ENCODE measurements at places on chromosomes 3 and 15.

- no peak for DNase-seq
These were observed 17.1 kb upstream of the VILL start for GRCh38 chr3:37973246-37974054.

DNA sequence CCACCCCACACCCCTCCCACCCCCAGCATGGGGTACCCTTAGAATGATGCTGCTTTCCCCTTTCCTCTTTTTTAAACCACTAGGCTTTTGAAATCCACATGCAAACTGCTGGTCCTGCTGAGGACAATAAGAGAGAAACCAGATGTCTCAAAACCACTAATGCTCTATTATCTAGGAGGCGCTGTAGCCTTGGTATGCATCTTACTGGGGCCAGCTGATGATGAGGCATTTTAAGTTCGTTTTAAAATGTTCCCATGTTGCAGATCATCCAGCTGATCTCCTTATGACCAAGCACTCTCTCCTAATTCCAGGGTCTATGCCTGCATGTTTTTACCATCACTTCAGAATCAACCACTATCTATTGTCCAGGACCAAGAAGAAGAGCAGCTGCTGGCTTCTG is 1.3 kb downstream of the NME9 start:
- no peak for DNase-seq

DNA sequence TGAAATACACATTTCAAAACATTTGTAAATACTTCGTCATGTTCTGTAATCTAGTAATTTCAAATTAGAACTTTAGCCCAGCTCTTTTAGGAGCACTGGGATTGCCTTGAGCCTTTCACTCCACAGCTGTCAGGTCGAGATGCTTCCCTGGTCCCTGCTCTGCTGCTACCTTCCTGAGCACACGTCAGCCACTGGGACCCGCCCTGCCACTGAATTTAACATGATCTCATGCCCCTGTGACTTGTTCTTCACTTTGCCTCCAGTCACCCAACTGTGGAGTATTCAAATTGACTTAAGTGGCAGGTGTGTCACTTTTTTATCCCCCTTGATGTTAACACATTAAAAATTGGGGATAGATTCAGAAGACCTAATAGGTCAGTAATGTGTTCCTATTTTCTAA is 3.3 kb downstream of the ARRDC4 start:
- no peak for DNase-seq

- DNase-seq = no peak
These were observed 781.5 kb downstream of the TBL1XR1 start for GRCh38 chr3:176415661-176416295.

DNA sequence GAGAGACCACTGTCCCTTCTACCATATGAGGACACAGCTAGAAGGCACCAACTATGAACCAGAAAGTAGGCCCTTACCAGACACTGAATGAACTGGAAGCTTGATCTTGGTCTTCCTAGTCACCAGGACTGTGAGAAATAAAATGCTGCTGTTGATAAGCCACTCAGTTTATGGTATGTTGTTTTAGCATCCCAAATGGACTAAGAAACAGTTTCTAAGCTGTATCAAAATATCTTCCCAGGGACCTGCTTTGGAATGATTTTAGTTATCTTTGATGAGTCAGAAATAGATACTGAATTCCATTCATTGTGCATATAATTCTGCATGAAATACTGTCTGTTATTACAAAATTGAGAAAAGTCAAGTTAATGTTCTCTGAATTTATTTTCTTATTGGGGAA is 18.6 kb downstream of the WDR76 start:
- DNase-seq = no peak

GRCh38 chr15:51750792-51751696 is at the start of gene TMOD2:
Gene TMOD2, plus strand, starts transcription at chr15:51751597. Its CDS starts 14,845 bp downstream, at chr15:51766442.
- peak; percentile 29 for DNase-seq

All from activated T-helper 1 cell treated with anti-CD3 and anti-CD28 coated beads, Interleukin-12 subunit alpha, Interleukin-12 subunit beta, Interleukin-2, Interleukin-4 antibody, amounts not matched to agents 30 ng/mL and 10 ng/mL and 1 ng/mL, durations not matched to agents 14 hours and 24 hours and 36 hours (primary cell).